Activated T-cell treated with anti-CD3 and anti-CD28 coated beads for 4 hours (primary cell): ENCODE measurements at places on chromosomes 4 and X.

DNA sequence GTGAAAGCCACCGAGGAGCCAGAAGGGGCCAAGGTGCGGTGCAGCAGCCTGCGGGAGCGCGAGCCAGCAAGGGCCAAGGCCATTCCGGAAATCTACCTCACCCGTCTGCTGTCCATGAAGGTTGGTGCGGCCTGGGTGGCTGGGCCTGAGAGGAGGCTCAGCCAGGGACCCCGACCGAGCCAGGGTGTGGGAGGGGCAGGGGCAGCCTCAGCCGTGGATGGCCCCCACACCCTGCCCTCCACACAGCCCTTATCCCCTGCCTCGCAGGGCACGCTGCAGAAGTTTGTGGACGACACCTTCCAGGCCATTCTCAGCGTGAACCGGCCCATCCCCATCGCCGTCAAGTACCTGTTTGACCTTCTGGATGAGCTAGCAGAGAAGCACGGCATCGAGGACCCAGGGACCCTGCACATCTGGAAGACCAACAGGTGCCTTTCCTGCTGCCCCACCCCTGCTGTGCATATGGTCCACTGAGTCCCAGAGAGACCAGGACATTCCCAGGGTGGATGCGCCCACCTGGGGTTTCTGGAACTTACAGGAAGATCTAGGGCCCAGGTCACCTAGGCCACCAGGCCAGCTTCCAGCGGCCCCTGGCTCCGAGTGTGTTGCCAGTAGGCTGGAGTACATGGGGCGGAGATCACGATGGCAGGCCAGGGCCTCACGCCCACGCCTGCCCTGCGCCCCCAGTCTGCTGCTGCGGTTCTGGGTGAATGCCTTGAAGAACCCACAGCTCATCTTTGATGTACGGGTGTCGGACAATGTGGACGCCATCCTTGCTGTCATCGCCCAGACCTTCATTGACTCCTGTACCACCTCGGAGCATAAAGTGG is 3.4 kb upstream of the SRPK3 start:
- DNase-seq, result no peak

- DNase-seq, result no peak
These were observed 2.7 kb downstream of the CLRN2 start for GRCh38 chr4:17517664-17518063.

DNA sequence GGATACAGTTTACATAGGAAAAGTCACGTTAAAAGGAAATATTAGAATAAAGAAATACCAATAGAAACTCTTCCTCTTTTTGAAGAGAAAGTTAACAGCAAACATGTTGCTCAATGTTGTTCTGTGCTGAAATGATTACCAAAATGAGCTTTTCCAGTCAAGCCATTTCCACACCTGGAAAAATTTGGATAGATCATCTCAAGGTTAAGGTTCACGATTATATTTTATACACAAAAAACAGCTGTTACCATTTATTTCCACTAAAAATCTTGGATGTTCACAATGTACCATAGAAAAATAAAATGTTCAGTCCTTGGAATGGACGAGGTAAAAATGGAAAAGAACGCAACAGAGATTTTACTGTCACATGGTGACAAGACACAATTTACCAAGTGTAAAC is 218.7 kb downstream of the SCFD2 start:
- DNase-seq, result no peak

GRCh38 chr4:85368240-85368639 is 106.7 kb upstream of the ARHGAP24 start:
- no peak for DNase-seq

DNA sequence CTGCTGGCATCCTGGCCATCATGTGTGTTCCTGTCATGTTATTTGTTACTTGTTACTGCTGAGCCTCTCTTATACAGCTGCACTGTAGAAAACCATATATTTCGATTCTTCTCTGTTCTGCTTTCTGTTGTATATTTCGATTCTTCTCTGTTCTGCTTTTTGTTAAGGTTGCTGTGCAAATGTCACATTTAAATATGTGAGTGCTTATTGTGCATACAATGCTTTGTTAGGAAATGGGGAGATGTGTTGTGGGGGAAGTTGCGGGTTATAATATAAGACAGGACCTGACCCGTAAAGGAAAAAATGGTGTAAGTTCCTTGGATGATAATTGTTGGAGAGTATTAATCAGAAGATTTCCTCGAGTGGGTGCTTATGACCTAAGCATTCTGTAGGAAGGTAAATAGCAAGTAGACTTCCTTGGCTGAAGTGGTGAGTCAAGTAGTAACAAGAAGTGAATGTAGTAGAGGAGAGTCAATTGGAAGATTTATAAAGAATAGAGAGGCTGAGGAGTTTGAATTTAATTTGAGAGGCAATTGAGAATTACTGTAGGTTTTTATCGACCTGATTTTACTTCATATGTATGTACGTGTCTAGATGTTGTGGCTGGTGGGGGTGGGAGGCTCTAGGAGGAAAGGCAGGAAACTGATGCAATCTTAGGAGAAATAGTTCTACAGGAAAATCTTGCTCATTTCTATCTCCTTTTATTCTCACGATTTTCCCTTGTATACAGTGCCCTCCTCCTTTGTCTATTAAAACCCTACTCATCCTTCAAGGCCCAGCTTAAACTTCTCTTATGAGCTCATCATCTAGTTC is 8.5 kb downstream of the OGT start:
- no peak for DNase-seq

GRCh38 chrX:20653070-20653469 is 386.4 kb upstream of the RPS6KA3 start:
- no peak for DNase-seq

DNA sequence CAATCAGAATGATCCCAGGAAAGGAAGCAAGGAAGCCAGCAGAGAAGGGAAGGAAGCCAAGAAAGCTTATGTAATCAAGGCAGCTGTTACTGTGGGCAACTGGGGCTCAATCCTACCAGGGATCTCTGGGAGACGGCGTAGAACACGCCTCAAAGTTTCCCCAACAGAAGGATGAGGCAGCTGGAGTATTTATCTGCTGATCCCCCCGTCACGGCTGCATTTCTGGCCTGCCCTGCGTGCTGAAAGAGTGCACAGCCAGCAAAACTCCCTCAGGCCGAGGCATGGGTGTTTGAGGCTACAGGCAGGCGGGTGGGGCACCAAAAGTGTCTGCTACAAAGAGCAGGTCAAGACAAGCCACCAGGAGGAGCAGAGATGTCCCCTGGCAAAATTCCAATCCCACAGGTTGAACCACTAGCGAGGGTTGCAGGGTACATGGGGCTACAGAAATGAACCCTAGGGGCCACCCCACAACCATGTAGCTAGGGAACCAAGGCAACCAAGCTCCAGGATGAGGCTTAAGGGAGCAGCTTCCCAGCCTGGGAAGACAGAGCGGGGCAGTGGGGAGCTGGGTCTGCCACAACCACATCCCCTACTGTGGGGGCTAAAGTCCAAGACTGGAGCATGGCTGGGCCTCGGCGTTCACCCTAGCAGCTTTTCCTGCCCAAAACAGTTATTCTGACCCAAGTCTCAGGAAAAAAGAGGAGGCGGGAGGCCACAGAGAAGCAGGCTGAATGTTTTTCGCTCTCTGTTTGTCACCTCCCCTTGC is 113.4 kb downstream of the BCOR start:
- DNase-seq, result no peak

- DNase-seq, result no peak
These were observed 134.7 kb downstream of the KLF8 start for GRCh38 chrX:56366901-56367300.

GRCh38 chr4:127975121-127975770 is 10.0 kb downstream of the ABHD18 start:
- no peak for DNase-seq

DNA sequence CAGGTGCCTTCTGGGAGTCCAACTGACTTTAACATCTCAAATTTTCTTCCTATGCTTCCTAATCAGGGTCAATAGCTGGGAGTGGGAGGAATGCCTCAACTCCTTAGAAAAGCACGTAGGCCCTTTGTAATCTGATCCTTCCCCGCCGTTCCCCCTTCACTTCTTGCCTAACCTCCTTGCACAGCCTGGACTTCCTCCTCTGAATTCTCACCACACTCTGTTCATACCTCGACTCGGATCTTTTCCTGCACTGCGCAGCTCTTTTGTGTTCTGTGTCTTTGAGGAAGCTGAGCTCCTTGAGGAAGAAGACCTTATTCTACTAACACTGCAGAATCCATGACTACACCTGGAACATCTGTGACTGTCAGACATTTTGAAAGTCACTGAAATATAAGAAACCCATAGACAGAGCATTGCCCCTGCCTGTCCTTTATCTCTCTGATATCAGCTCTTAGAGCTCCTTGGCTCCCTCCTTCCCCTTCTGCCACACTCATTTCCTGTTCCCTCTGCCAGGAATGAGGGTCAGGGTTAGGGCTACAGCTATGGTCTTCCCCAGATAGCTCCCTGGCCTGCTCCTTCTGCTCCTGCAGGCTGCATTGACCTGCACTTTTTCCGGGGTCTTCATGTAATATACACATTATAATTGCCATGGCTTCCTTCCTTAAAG is 140.2 kb upstream of the LDB2 start:
- DNase-seq, result no peak

DNA sequence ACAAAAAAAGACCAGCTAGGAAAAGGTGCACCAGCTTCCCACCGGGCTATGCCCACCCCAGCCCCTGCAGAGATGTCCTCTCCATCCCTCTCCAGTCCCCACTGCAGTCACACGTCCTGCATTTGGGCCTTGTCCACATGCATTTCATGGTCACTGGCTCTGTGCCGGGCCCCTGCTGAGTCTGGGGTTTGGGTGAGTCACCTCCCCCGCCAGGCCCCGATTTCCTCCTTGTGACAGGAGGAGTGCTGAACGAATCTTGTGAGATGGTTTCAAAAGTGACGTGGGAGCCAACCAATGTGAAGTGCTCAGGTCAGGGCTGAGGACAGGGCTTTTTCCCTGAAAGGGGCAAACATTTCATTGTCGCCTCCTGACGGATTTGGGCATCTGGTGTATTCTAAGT is 7.1 kb downstream of the CPZ start:
- DNase-seq, result no peak

GRCh38 chr4:161564230-161564834 is 599.5 kb downstream of the FSTL5 start:
- no peak for DNase-seq

GRCh38 chr4:70759627-70760026 is 37.9 kb downstream of the RUFY3 start:
- no peak for DNase-seq

DNA sequence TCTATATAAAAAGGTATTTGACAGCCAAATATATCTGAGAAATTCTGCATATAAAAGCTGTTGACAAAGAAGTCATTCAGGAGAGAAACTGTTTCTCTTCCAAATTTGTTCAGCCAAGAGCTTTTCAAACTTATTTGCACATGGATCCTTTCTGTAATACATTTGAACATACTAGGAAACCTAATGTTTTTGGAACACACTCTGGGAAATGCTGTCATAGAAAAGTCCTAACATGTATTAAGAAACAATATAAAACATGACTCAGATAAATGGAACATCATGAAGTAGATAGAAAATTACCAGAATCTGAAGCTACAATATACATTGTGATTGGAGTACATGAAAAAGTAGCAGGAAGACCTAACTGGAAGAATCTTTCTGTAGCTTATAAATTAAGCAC is 781.5 kb upstream of the EPHA5 start:
- no peak for DNase-seq

DNA sequence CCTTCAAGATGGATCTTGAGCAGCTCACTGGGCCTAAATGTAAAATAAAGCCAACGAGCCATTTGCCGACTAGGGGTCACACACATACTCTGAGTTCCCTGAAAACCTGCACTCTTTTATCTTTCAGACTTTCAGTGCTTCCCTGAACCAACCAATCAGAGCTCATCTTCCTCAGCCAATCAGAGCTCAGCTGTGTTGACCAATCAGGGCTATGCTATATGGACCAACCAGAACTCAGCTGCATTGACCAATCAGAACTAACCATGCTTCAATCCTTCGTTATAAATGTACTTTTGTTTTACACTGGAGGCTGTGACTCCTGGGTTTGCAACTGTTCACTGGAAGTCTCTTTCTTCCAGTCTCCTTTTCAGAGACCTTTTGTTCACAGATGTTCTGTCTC is 19.3 kb downstream of the SLC25A53 start:
- DNase-seq, result no peak

- no peak for DNase-seq
These were observed 31.5 kb downstream of the BLOC1S4 start for GRCh38 chr4:6747294-6748051.
